MM.1S (cell line): ENCODE measurements at places on chromosomes 13 and 19.
A peak's percentile ranks its signal among the peaks of the same experiment; 100 is the strongest.

GRCh38 chr13:40136896-40137295 is 481.4 kb downstream of the COG6 start:
- DNase-seq: no peak
- no peaks in the 10 kb centered on the region for H3K27me3 ChIP-seq
- H3K36me3 ChIP-seq: no peaks in the 10 kb centered on the region

- H3K27me3 ChIP-seq: no peaks in the 10 kb centered on the region
- H3K27ac ChIP-seq: no peak overlapping the region
- no peaks in the 10 kb centered on the region for H3K36me3 ChIP-seq
Measured at GRCh38 chr13:24529478-24529877, 16.9 kb upstream of the PARP4 start.

GRCh38 chr13:102394158-102395053 is 7.4 kb downstream of the FGF14 start:
- peak overlapping the region; percentile 88 for H3K4me3 ChIP-seq
- peak overlapping the region; percentile 41; the same call in 1 of the 2 replicates for H3K27ac ChIP-seq
- H3K36me3 ChIP-seq: no peaks in the 10 kb centered on the region
- peak; percentile 98 for DNase-seq

DNA sequence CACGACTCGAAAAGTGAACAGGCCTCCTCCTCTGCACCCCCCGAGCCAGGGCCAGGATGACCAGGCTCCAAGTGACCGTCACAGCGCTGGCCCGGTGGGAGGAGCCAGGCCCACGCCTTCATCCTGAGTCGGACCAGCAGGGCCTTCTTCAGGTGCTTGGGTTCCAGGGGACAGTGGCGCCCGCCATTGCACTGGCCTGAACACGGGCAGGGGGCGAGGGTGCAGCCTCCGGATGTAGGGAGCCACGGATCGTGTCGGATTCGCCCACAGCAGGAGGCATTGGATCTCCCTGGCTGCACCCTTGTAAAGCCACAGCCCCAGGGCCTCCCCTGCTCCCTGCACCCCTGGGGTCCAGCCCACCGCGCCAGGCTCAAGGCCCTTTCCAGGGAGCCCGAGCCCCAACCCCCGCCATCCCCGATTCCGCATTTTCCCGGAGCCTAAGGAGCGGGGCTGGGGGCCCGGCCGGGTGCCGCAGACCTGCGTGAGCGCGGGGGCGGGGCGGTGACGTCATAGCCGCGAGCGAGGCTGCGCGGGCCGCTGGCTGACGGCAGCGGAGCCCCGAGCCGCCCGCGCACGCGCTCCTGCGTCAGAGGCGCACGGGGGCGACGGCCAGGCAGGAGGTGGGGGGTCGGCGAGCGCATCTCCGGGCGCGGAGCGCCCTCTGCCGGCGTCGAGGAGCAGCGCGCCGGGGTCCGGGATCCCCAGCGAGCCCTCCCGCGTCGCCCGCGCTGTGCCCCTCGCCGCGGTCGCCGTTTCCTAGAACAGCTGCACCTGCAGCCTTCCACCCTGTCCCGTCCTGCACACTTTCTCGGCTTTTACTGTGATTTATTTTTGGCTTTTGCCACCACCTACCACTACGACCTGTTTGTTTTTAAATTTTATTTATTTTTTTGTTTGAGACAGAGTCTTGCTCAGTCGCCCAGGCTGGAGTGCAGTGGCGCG is 1.5 kb upstream of the ATP5F1D start:
- H3K4me1 ChIP-seq: peaks cover 17% of the 10 kb centered on the region
- no peaks in the 10 kb centered on the region for H3K36me3 ChIP-seq
- DNase-seq: peak; percentile 79
- H3K27me3 ChIP-seq: peaks cover 43% of the 10 kb centered on the region
- peak overlapping the region; percentile 88 for H3K4me3 ChIP-seq
- H3K27ac ChIP-seq: no peak overlapping the region

DNA sequence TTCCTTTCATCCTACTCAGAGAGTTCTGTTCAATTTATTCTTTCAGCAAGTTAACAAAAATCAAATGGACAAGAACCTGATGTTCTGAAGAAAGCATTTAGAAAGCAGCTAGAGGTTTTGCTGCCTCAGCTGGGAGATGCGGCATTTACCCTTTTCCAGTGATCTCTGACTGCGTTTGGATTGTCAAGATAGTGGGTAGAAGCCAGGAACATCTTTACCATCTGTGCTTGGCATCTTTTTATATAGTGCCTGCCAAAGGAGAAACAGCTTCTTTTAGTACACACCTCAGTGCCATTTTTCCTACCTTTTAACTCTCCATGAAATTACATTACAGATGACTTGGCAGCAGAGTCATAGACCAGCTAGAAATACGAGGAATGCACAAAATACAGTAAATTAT is 680.8 kb downstream of the SLITRK1 start:
- no peak overlapping the region for H3K27ac ChIP-seq
- no peak overlapping the region for H3K4me3 ChIP-seq
- DNase-seq: no peak
- H3K36me3 ChIP-seq: no peaks in the 10 kb centered on the region
- no peaks in the 10 kb centered on the region for H3K27me3 ChIP-seq

- H3K36me3 ChIP-seq: no peaks in the 10 kb centered on the region
- H3K4me3 ChIP-seq: no peak overlapping the region
- H3K4me1 ChIP-seq: no peaks in the 10 kb centered on the region
- peaks cover 61% of the 10 kb centered on the region for H3K27me3 ChIP-seq
- no peak overlapping the region for H3K27ac ChIP-seq
- no peak for DNase-seq
Measured at GRCh38 chr19:310141-310651, 19.0 kb upstream of the PLPP2 start.

DNA sequence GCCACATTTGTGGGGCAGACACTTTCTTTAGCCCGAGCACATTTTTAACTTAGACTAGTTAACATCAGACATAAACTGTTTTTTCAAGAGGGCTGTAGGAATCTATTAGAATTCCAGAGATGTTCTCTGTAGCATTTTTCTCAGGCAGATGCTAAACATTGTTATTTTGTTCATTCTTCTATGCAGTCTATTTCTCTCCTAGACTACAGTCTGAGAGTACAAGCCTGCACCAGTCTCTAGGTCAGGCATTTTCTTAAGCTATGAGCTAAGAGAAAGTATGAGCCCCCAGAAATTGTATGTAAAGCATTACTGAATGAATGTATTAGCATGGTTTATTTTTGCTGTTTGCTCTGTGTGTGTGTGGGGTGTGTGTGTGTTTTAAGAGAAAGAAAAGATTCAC is 923 bp upstream of the C13orf42 start:
- no peaks in the 10 kb centered on the region for H3K36me3 ChIP-seq
- DNase-seq: no peak

GRCh38 chr19:19115954-19116353 is 22.3 kb downstream of the TMEM161A start:
- no peaks in the 10 kb centered on the region for H3K4me1 ChIP-seq
- peak; percentile 51 for DNase-seq
- no peaks in the 10 kb centered on the region for H3K27me3 ChIP-seq
- no peak overlapping the region for H3K27ac ChIP-seq
- no peaks in the 10 kb centered on the region for H3K36me3 ChIP-seq
- no peak overlapping the region for H3K4me3 ChIP-seq
